ENCODE measurements at places on chromosomes 6 and 20.

- no peak for DNase-seq
These were observed 21.3 kb downstream of the MTFR2 start for GRCh38 chr6:136228814-136229213.

GRCh38 chr6:133730881-133731280, 158.0 kb upstream of the TCF21 start:
- DNase-seq, result no peak

GRCh38 chr6:2950713-2951112, 20.7 kb downstream of the SERPINB6 start:
- DNase-seq, result no peak

DNA sequence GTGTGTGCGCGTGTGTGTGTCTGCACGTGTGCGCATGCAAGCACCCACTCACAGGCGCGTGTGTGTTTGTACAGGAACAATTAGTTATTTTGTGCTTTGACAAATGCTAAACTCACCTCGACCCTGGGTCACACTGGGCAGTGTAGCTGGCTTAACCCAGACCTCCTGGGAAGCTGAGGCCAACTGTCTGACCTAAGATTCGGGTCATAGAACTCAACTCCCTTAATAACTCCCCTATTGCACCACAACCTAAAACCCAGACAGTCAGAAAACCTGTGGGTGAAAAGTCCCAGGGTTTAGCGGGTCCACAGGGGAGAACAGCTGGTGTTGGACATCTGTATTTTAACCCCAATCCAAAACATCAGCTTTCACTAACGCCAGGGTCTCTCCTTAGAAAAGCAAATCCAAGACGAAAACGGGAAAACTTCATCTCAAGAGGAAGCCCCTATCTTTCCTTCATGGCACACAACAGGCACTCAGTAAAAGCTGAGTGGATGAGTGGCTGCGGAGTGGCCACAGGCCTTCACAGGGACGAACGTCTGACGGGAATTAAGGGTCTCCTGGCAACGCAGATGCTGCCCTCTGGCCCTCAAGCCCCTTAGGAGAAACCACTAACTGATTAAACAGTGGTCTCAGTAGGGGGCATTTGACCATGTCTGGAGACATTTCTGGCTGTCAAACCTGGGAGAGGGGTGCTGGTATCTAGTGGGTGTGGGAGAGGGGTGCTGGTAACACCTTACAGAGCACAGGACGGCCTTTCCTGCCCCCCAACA, 4.5 kb downstream of the PMEPA1 start:
- no peak for DNase-seq

- no peak for DNase-seq
These were observed 68.2 kb upstream of the TNFAIP3 start for GRCh38 chr6:137798846-137799245.

- no peak for DNase-seq
These were observed 100.5 kb upstream of the FOXA2 start for GRCh38 chr20:22684763-22685443.

DNA sequence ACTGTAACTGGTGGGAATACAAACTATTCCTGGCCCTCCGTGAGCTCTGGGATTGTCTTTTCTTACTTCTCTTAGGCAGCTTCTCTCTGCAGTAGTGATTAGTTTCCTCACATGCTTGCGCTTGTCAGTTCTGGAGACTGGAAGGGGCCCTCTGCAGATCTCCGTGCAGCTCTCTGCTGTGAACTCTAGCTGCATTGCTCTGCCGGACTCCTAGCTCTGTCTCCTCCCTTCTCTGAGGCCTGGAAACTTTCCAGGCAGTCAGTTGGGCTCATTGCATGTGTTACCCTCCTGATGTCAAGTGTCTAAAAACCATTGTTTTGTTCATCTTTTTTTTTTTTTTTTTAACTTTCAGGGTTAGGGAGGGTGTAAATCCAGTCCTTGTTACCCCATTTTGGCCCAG, 102.3 kb downstream of the CTNNBL1 start:
- no peak for DNase-seq

GRCh38 chr6:43865932-43866645, 96.1 kb downstream of the VEGFA start:
- DNase-seq, result no peak

- DNase-seq, result no peak
These were observed 224.4 kb downstream of the UST start for GRCh38 chr6:148971031-148971927.

GRCh38 chr6:158461954-158462353, 97.9 kb upstream of the TMEM181 start:
- no peak for DNase-seq

DNA sequence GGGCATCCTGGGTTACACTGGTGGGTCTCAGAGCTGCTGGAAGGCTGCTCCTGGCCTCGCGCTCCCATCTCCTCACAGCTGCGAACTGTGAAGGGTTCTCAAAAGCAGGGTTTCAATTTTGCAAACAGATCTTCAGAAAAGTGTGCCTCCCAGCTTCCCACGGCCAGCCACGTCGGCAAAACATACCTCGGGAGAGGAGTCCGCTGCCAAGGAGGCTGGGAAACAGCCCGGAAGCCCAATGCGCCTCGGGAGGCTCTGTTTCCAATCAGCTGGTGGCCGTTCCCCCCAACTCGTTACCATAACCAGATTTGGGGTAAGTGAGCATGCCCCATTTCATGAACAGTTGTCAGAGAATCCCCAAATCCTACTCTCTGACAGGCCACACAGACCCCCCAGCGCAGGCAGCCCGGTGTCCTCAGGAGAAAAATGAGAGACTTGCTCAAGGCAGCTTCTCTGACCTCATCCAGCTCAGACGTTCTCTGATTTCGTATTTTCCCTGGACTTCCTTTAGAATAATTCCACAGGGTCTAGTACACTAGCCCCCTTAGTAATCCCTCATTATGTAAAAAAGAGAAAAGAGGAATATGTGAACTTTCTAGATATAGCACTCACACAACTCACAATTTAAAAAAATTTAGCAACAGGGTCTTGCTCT, 98.4 kb downstream of the SNX5 start:
- DNase-seq, result no peak

DNA sequence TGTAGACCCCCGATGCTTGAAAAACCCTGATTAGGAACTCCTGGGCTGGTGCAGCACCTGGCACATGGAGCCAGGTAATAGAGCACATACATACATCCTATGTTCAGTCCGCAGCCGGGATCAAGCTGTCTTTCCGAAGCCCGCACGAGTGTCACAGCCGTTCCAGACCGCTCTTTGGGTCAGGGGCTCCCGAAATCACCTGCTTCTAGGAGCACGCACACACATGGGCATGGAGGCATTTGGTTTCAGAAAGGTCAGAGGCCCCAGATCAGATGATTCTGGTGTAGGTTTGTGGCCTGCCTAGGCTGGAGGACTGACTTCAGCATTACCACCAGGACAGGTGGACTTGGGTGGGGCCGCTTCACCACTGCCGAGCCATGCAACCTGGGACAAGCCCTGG, 42.1 kb upstream of the STX16 start:
- no peak for DNase-seq

DNA sequence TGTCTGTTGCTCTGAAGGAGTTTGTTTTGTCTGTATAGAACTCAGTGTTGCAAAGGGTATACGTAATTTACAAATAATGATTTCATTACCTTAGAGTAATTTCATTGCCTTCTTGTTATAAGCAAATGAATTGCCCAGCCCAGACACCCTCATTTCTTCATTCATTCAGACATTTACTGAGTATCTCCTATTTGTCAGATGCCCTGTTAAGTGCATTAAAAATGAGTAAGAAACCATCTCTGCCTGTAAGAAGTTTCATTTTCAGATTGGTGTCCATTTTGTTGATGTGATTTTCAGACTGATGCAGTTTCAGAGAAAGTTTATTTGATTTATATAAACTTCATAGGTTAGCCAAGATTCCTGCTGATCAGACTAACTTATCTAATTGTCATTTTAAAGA, 429.3 kb downstream of the PHF3 start:
- DNase-seq, result no peak

- no peak for DNase-seq
These were observed 15.5 kb downstream of the RTF2 start for GRCh38 chr20:56483970-56484369.

GRCh38 chr20:38250609-38251008, 9.9 kb downstream of the KIAA1755 start:
- no peak for DNase-seq

DNA sequence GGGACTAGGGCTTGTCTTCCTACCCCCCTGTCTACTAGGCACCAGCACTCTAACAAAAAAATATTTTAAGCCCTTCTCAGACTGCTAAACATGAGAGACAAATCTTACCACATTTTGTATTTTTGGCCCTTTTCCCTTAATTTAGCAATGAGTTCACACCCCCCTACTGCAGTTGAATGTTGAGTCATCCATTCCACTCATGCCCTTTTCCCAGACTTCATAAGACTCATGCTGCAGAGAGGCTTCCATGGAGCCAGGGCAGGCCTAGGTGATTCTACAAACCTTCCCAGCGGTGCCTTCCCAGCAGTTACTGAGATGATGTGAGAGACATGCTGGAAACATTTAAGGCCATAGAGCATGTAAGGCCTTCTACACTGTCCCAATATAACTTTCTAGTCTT, 53.9 kb downstream of the PXDC1 start:
- no peak for DNase-seq

GRCh38 chr20:15220778-15221565, 883.6 kb upstream of the FLRT3 start:
- no peak for DNase-seq

DNA sequence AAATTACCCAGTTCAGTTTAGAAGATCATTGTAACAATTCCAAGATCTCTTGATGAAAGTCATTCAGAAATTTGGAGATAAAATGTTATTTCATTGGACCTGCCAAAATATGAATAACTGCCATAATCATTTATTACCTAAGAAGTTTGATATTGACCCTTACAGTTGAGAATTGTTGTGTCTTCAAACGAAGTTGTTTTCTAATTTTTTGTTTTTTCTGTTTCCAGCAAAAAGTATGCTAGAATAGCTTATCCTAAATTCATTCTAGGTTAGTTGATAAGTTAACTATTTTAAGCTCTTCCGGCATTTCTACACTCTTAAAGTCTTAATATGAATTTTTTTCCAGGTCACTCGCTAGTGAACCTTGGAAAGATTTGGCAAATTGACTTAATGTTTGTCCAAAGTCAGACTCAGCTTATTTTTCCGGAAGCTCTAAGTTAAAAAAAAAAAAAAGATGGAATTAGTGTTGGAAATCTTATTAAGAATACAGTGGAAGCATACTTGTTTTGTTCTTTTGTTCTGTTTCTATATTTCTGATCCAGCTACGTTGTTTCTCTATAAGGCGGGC, 28.9 kb downstream of the CYP24A1 start:
- DNase-seq, result no peak

DNA sequence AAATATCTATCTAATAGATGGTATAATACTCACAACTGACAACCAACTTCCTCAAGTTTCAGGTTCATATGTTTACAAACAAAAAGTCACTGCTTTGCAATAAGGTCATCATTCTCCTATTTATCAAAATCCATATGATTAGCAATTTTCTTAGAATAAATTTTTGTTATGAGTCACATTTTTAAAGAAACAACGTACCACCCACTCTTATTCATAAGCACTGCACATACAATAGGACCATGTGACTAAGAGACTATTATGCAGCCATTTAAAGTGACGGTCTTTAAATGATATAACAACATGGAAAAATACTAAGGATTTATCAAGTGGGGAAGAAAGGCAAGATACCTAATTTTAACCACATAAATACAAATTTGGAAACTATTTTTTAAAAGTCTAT, 40.0 kb downstream of the REPS1 start:
- DNase-seq, result no peak

DNA sequence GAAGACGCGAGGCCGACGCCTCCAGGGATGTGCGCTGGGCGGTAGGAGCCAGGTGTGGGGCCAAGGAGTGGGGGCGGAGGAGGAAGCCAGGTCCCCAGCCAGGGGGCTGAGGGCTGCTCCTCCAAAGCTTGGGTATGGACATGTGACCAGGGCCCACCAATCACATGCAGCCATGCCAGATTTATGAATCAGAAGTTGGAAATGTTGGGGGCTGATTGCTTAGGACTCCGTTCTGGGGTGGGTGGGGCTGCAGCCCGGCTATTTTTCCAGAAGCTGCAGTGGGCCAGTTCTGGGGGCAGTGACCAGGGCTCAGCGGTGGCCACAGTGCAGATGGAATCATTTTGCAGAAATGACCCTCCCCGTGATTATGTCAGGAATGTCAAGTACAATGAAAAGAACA, 96.0 kb downstream of the CEBPB start:
- DNase-seq, result no peak

DNA sequence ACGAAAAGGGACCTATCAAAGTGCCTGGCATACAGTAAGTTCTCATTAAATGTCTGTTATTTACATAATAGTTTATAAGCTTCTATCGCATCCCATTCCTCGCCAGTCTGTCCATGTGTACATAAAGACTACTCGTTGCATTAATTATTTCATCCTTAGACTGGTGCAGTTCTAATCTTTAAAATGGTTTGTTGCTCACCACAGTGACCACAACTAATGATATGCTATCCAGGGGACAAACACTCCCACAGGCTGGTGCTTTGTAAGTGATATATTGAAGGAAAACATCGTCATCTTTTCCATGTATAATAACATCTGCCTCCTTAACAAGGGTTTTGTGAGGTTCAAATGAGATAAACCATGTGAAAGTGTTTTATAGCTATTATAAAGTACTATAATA, 39.0 kb upstream of the HBS1L start:
- DNase-seq, result no peak

- DNase-seq, result no peak
These were observed 1.1 kb upstream of the BEND6 start for GRCh38 chr6:56953597-56954402.

- DNase-seq, result no peak
These were observed 145.4 kb downstream of the BFSP1 start for GRCh38 chr20:17385798-17386197.

GRCh38 chr6:12026120-12026519, 14.0 kb downstream of the HIVEP1 start:
- no peak for DNase-seq

- no peak for DNase-seq
These were observed 8.0 kb downstream of the REPS1 start for GRCh38 chr6:138979813-138980668.

GRCh38 chr6:79065232-79065631, 12.8 kb downstream of the PHIP start:
- DNase-seq, result no peak

GRCh38 chr6:10315658-10316372, 99.1 kb downstream of the TFAP2A start:
- DNase-seq, result no peak

GRCh38 chr6:37077905-37078296, 72.4 kb downstream of the FGD2 start:
- no peak for DNase-seq

DNA sequence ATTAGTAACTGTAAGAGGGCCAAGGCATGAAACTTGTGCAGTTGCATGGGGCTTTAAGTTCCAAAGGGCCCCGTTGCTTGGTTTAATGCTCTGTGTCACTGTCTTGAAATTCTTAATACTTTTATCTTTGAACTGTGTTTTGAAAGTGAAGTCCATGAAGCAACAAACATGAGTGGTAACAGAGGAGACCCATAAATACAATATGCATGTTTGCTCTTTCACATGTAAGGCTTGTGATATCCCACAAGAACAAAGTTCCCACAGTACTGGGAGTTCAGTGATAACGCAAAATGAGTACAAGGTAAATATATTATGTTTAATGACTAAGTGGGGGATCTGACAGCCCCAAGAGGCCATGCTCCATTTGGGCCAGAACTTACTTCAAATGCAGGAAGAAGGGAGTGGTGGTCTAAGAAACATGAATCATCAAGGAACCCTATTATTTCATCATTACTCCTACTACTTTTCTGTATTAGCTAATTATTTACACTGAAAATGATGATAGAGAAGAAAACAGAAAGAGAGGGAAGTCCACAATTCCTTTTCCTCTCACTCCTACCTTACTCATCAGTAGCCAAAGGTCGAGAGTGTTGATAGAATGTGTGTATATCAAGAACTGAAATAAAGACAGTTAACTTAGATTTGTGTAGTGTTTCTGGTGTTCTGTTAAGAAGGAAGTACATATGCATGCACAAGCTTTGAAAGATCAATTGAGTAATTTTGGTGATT, 157.3 kb downstream of the PHF3 start:
- no peak for DNase-seq
